ENCODE measurements at places on chromosomes 5 and 9.

DNA sequence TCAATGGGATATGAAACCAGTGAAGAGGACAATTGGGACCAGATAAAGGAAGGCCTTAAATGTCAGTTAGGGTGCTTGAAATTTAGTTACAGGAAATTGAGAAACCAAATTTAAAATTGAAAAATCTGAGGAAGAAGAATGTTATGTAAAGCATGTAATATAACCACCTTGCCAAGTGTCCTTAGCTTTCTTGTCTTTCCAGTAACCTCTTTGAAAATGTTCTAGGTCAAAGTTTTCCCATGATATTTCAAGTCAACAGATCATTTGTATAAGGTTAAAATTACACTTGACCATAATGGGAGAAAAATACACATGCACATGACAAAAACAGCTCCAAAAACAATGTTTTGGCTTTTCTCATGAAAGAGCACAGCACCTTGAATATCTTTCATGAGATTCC, 21.1 kb downstream of the LOX start:
- no peak for DNase-seq

DNA sequence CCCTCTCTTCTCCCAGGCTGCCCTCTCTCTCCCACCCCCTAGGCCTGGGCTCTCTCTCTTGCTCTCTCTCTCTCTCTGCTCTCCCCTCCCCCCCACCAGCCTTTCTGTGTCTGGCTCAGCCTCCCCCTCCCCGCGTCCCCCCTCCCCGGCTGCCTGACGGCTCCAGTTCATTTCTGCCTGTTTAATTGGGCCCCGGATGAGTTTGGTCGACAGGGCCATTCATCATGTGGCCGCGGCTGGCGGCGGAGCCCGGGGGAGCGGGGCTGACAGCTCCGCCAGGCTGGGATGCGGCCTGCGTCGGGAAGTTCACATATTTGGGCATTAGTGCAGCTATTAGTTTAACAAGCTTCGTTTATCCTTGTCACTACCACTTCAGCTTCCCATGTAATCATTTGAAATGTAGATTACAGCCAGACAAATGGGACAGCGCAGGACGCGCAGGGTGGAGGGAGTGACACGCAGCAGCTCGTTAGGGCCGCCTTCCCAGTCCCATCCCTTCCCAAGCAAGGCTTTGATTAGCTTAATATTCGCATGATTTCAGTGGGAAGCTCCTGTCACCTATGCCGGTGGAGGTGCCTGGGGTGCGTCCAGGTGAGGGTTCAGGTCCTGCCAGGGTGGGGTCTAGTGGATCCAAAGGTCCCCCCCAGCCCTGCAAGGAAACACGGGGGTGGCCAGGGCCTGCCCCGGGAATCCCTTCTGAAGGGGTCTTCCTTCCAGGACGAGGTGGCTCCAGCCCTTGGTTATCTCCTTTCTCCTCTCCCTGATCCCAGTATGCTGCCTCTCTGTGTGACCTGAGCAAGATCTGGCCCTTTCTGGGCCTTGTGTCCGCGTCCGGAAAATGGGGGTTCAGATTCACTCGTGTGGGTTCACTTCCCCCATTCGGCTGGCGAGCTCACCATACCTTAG, 214.8 kb downstream of the PAX5 start:
- DNase-seq = no peak

GRCh38 chr9:118459913-118460312, 755.7 kb downstream of the TLR4 start:
- DNase-seq = no peak

GRCh38 chr5:90865180-90865579, 306.6 kb downstream of the ADGRV1 start:
- DNase-seq = no peak

DNA sequence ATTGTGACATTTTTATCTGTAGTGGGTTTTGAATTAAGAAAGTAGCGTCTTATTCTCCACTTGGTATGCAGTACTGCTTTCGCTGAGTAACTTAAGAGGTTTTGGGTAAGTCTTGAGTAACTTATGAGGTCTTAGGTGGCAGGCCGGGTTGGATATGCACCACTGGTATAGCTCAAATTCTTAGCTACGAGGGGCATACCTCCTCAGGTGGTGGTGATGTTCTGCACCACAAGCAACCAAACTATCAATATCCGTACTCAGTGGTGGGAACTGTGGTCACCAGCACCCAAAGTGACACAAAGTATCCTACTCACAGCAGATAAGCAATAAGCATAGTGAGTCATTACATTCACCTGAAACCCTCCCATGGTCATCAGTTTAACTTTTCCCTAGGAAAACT, 13.7 kb downstream of the SMC2 start:
- DNase-seq = no peak

GRCh38 chr5:114447084-114447773, 85.4 kb downstream of the KCNN2 start:
- no peak for DNase-seq

DNA sequence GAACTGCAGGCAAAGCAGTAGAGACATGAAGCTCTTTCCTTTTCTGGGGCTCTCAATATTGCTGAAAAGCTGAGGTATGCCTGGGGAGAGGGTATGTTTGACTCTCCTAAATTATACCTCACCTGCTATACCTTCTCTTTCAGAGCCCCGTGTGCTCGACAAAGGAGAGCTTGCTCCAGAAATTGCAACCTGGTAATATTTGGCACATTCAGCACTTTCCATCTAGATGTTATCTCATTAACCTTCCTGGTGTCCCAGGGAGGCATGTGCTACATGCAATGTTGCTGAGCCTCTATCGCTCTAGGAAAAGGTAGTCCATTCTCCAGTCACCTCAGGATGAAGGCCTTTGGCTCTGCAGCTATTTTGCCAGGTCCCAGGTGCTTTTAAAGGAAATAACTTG, 78.5 kb upstream of the ZSWIM6 start:
- DNase-seq = no peak

- DNase-seq = no peak
Measured at GRCh38 chr5:72237415-72237814, 82.6 kb downstream of the MRPS27 start.

- DNase-seq = no peak
Measured at GRCh38 chr5:65026816-65027548, 258.3 kb downstream of the CWC27 start.

DNA sequence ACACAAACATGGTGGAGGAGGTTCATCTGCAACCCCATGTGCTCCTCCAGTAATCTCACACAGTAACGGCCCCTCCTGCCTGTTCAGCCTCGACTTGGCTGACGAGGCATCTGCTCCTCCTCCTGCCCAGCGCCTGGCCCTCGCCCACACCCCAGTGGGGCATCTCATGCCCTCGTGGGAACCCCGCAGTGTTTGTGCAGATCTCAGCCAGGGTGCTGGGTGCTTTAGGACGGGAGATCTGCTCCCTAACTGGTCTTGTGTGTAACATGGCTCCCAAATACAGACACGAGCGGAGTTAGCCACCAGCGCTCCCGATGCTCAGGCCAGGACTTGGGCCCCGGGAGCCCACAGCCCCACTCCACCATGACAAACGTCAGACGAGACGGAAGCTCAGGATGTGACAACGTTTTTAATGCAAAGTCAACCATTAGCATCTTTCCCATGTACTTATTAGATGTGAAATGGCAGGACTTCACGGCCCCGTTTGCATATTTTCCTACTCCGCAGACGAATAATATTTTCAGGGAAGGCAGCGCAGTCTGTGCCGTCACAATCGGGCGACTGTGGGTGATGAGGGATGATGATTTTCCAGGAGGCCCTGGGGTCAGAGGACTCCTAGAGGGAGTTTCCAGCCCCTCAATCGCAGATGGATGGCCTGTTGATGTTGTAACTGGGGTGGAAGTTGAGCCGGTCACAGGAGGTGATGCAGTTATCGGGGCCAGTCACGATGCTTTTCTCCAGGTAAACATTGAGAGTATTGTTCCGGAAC, 5.5 kb upstream of the MRPS2 start:
- no peak for DNase-seq

GRCh38 chr5:32814141-32814540, 103.0 kb downstream of the NPR3 start:
- no peak for DNase-seq

DNA sequence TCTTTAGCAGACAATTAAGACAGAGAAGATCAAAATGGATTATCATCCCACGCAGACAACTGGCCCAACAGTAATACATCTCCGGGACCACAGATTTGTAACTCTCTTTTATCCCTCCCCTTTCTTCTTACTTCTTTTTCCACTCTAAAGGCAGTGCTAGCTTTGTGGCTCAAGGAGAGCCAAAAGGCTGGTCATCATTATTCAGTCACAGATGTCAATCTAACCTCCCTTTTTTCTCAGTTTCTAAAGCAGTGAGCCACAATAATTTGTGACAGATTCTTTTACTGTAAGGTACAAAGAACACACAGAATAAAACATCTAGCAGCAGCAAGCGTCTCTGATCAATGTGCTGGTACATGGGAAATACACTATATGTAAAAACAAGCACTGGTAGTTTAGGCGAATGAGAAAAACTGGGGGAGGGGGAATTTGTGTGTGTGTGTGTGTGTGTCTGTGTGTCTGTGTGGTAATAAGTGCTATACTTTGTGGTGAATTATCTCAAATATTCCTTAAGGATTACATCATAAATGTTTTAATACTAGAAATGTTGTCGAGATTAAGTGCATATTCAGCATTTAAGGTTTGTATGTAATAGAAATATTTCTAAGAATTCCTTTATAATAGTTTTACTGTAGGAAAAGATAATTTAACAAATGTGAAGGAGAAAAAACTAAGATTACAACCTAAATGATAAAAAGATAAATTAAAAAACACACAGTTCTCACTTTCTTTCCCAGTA, 140.2 kb downstream of the DENND1A start:
- no peak for DNase-seq

DNA sequence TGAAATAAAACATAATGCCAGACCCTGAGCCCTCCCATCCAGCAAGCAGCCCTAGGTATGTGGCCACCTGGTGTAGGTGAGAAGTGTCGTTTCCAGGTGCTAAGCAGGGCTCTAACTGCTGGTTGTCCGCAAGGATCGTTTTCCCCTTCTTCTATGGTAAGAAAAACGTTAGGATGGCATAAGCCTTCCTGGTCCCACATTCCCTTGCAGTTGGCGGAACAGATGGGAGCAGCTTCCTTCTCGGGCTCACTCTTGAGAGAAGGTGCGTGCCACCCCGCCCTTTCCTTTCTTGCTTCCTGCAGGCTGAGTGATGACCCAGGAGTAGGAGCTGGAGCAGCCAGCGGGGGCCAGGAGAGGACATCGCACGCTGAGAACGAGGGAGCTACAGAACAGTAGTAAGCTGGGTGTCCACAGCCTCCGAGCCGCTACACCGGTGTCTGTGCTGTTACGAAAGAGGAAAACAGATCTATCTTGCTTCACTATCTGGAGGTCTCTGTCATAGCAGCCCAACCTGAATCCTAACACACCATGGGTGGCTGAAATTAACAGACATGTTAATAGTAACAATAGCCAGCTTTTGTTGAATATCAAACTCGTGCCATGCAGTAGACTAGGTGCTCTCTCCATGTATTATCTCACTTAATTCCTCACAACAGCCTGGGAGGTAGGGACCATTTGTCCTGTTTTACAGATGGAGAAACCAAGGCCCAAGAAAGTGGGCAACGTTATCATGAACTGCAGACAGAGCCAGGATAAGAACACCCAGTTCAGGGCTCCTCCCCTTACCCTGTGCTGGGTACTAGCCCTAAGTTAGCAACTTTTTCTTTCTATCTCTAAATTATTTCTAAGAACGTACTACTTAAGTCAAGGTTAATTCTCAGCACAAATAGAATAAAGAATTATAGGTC, 139.8 kb downstream of the COL23A1 start:
- DNase-seq = no peak

DNA sequence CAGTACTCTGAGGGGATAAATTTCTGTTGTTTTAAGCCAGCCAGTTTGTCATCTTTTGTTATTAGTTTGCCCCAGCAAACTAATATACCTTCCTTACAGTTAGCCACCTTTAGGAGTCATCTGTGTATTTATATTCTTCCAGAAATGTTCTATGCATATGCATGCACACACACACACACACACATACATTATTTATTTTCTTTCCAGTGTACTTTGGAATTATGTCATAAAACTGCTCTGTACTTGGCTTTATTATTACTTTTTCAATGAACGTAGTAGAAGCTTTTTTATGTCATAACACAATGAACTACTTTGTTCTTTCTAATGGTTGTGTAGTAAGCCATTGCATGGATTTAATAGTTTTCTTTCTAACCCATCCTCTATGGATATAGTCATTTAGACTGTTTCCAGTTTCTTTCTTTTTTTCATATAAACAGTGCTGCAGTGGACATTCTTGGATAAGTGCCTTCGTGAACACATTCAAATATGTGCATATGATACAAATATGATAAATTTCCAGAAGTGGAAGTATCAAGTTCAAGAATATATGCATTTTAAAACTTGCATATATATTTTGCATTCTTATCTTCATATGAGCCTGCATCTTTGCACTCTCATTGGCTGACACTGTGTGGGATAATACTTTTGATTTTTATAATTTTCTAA, 26.6 kb upstream of the DAB2 start:
- DNase-seq = no peak

GRCh38 chr9:27471789-27472188, 52.3 kb upstream of the IFNK start:
- no peak for DNase-seq

DNA sequence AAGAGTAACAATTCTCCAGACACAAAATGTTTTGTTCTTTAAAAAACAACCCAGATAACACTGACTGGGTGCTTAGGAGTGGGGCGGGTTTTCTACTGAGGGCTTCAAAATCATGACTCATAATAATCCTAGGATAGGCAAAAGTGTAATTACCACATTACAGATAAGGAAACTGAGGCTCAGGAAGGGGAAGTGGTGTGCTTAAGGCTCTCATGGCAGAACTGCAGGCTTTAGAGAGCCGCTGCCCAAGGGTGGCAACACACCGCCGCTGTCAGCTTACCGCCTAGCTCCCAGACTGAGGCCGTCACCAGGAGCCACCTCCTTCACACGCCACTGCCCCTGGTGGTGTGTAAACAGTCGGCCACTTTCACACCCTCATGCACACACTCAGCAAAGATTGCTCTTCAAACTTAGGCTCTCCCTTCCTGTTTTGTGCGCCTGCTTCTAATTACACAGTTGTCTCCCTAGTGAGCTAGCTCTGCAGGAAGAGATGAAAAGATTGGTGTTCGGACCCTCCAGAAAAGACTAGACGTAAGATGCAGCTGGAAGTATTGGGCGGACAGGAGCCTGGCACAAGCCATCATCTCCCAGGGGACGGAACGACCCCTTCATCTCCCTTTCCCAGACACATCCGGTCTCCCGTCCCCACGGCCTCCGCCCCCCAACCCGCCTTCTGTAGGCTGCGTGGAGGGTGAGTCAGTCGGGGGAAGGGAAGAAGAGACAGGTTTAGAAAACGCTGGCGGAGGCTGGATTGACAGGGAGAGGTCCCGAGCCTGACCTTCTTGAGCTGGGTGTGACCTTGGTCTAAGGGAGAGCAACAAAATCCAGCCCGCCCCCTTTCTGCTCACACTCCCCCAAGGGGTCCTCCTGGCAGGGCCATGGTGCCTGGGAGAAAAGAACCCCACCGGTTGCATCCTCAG, 162.7 kb downstream of the SYK start:
- DNase-seq = no peak

GRCh38 chr5:40266952-40267351, 412.8 kb upstream of the PTGER4 start:
- DNase-seq = no peak

DNA sequence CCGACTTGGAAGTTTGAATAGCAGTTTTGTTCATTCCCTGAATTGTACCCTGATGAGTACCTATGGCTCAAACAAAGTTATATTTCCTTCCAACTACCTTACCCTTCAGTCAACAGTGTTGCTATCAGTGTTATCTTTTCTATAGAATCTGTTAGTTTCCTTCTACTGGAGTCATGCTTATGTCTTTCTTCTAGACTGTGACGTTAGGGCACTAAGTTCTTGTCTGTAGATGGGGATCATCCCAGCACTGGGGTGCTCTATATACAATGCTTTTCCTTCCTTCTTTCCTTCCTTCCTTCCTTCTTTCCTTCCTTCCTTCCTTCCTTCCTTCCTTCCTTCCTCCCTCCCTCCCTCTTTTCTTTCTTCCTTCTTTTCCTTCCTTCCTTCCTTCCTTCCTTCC, 973.0 kb downstream of the CDH12 start:
- no peak for DNase-seq

All from smooth muscle cell of the brain vasculature (primary cell).